ENCODE measurements at places on chromosomes 4 and X. TPM values are rescaled to one million over a fixed set of nuclear protein-coding genes. Genes with fewer than 3 reads are reported as not detected.

The C4orf36 gene
- 0.44 TPM for total RNA-seq

- peaks cover 3% of the 10 kb centered on the region for H3K4me1 ChIP-seq
- no peak overlapping the region for H3K27ac ChIP-seq
- no peak overlapping the region for H3K4me3 ChIP-seq
- no peaks in the 10 kb centered on the region for H3K36me3 ChIP-seq
- H3K27me3 ChIP-seq, result peaks cover 6% of the 10 kb centered on the region
- DNase-seq, result no peak
Observed at GRCh38 chr4:40916218-40916555, 166.4 kb downstream of the NSUN7 start.

- H3K36me3 ChIP-seq, result no peaks in the 10 kb centered on the region
- no peaks in the 10 kb centered on the region for H3K4me1 ChIP-seq
- DNase-seq, result no peak
Observed at GRCh38 chr4:126405369-126405982, 1090.7 kb downstream of the FAT4 start.

DNA sequence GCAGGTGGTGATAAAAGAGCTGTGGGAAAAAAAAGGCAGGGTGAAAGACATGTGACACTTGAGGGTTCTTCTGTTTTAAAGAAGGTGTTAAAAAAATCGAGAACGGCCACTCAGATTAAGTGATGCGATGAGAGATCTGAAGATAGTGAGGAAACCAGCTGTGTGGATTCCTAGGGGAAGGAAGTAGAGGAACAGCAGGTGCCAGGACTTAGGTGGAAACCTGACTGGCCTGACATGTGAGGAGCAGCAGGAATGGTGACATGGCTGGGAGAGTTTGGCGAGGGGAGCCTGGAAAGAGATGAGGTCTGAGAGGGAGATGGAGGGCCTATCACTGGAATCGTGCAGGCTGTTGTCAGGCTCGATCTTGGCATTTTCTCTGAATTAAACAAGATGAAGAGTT is 55.5 kb downstream of the BMPR1B start:
- no peak overlapping the region for H3K4me3 ChIP-seq
- H3K27me3 ChIP-seq, result no peaks in the 10 kb centered on the region
- H3K36me3 ChIP-seq, result no peaks in the 10 kb centered on the region
- no peak overlapping the region for H3K27ac ChIP-seq
- no peak for DNase-seq
- no peaks in the 10 kb centered on the region for H3K4me1 ChIP-seq

The ARSD gene
- total RNA-seq, result 3.6 TPM

- H3K36me3 ChIP-seq, result no peaks in the 10 kb centered on the region
- no peak overlapping the region for H3K4me3 ChIP-seq
- DNase-seq, result no peak
- no peaks in the 10 kb centered on the region for H3K4me1 ChIP-seq
Observed at GRCh38 chr4:141022111-141022695, 111.1 kb downstream of the RNF150 start.

DNA sequence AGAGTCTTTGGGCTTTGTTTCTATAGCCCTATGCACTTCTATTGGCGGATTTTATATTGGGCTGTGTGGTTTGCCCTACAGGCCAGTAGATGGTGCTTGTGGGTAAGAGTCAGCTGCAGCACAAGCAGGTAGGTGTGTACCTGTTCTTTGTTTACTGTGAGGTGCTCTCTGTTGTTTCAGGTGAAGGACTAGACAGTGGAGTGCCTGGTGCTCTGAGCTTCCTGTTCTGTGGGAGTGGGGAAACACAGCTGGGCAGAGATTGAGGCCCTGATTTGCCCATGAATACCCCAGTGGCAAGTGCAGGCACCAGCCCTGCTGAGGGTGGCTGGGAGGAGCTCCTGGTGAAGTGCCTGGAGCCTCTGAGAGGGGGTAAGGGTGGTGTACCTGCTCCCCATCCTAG is 26.3 kb upstream of the UCP1 start:
- H3K27ac ChIP-seq, result no peak overlapping the region
- no peaks in the 10 kb centered on the region for H3K4me1 ChIP-seq
- no peak for DNase-seq

GRCh38 chr4:138452826-138453225 is 210.7 kb upstream of the SLC7A11 start:
- DNase-seq, result no peak
- H3K36me3 ChIP-seq, result no peaks in the 10 kb centered on the region
- no peak overlapping the region for H3K4me3 ChIP-seq

DNA sequence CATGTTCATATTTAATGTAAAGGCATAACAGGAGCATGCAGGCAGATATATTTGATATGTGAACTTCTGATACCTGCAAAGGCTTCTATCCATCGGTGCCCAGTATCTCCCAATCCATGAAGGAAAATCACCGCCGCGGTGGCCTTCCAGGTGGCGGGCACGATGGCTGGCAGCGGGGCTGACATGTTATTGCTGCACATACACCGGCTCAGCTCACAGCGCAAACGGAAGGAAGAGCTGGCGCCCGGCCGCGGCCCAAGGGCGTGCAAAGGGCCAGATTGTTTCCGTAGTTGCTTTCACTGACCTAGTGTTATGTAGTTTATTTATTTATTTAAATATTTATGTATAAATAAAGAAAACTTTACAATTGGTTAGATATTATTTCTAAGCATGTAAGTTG is 322.7 kb upstream of the PITX2 start:
- H3K4me1 ChIP-seq, result no peaks in the 10 kb centered on the region
- no peak overlapping the region for H3K27ac ChIP-seq
- H3K36me3 ChIP-seq, result no peaks in the 10 kb centered on the region
- DNase-seq, result no peak
- H3K27me3 ChIP-seq, result no peaks in the 10 kb centered on the region

- H3K4me1 ChIP-seq, result no peaks in the 10 kb centered on the region
- H3K4me3 ChIP-seq, result no peak overlapping the region
- no peak overlapping the region for H3K27ac ChIP-seq
- H3K36me3 ChIP-seq, result no peaks in the 10 kb centered on the region
- no peaks in the 10 kb centered on the region for H3K27me3 ChIP-seq
Observed at GRCh38 chrX:11351375-11352295, 58.4 kb downstream of the AMELX start.

GRCh38 chr4:137032222-137032621 is 500.1 kb downstream of the PCDH18 start:
- no peak overlapping the region for H3K4me3 ChIP-seq
- H3K4me1 ChIP-seq, result no peaks in the 10 kb centered on the region
- H3K27ac ChIP-seq, result no peak overlapping the region

DNA sequence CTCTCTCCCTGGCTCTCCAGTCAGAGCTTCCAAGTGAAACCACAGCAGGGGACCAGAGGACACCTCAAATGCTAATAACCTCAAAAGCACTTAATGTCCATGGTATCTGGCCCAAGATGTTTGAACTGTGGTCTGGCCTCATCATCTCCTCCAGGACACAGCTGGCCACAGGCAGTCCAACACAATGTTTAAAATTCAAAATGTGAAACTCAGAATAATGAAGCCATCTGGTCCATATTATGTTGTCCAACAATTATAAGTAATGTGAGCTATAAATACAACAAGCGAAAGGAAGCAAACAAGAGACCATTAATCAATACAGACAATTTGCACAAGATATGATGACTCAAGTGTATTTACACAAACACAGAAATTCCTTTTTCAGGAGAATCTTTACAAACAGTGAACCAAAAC is 90.7 kb upstream of the S100G start:
- H3K4me3 ChIP-seq, result no peak overlapping the region
- no peaks in the 10 kb centered on the region for H3K36me3 ChIP-seq
- H3K4me1 ChIP-seq, result peaks cover 11% of the 10 kb centered on the region

- no peaks in the 10 kb centered on the region for H3K36me3 ChIP-seq
- H3K4me3 ChIP-seq, result no peak overlapping the region
- no peaks in the 10 kb centered on the region for H3K4me1 ChIP-seq
- H3K27me3 ChIP-seq, result no peaks in the 10 kb centered on the region
- no peak overlapping the region for H3K27ac ChIP-seq
- no peak for DNase-seq
Observed at GRCh38 chrX:73836956-73837477, 274.0 kb downstream of the CHIC1 start.

GRCh38 chr4:138671106-138671505 is 344.5 kb upstream of the NOCT start:
- H3K27ac ChIP-seq, result no peak overlapping the region
- no peaks in the 10 kb centered on the region for H3K27me3 ChIP-seq
- no peaks in the 10 kb centered on the region for H3K4me1 ChIP-seq
- H3K36me3 ChIP-seq, result no peaks in the 10 kb centered on the region
- H3K4me3 ChIP-seq, result no peak overlapping the region

The RRH gene
- not detected for total RNA-seq

GRCh38 chrX:48677516-48677915 is 6.1 kb upstream of the WAS start:
- H3K4me1 ChIP-seq, result peaks cover 24% of the 10 kb centered on the region
- H3K27ac ChIP-seq, result peak overlapping the region; percentile 92
- no peaks in the 10 kb centered on the region for H3K27me3 ChIP-seq
- peak overlapping the region; percentile 93 for H3K4me3 ChIP-seq

DNA sequence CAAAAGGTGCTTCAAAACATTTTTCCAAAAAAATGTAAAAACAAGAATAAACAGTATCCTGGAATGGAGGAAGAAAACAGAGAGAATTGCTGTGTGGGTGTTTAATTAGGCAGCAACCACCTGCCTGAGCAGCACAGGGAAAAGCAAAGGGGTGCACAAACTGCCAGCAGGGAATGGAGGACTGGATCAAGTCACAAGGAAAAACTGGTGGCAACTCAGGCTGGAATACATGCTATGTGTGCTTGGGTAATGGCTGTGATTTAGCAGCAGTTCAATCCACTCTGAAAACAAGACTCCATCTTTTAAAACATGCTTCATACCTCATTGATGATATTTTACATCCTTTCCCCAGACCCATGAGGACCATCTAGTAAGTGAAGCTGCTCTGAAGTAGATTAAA is 179.5 kb downstream of the HS6ST2 start:
- H3K27ac ChIP-seq, result no peak overlapping the region
- H3K4me3 ChIP-seq, result no peak overlapping the region
- H3K36me3 ChIP-seq, result no peaks in the 10 kb centered on the region
- H3K27me3 ChIP-seq, result peaks cover 5% of the 10 kb centered on the region
- no peak for DNase-seq

- peaks cover 44% of the 10 kb centered on the region for H3K36me3 ChIP-seq
- DNase-seq, result no peak
- H3K4me3 ChIP-seq, result no peak overlapping the region
- H3K27ac ChIP-seq, result no peak overlapping the region
- no peaks in the 10 kb centered on the region for H3K27me3 ChIP-seq
Observed at GRCh38 chr4:88623097-88623496, 30.8 kb downstream of the HERC3 start.

- no peak for DNase-seq
- no peaks in the 10 kb centered on the region for H3K4me1 ChIP-seq
- no peaks in the 10 kb centered on the region for H3K36me3 ChIP-seq
- H3K4me3 ChIP-seq, result no peak overlapping the region
Observed at GRCh38 chr4:168743601-168744000, 246.7 kb downstream of the PALLD start.

The AKAP14 gene
- not detected for total RNA-seq

The APEX2 gene
- total RNA-seq, result 25.2 TPM

DNA sequence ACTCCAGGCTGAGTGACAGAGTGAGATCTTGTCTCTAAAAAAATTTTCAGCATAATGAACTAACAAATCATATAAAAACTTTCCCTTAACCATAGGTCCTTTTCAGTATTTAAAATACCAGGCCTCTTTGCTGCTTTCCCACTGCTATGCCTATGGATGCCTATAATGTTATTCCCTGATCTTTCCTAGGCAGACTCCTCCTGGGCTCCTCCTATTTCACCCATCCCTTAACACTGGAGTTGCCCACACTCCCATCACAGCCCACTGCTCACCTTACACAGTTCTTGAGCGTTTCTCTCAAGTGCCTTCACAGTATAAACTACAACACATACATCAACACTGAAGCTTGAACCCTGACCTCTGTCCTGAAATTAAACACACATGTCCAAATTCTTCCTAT is 31.6 kb downstream of the PAPSS1 start:
- H3K4me1 ChIP-seq, result peaks cover 12% of the 10 kb centered on the region
- no peak overlapping the region for H3K4me3 ChIP-seq
- no peaks in the 10 kb centered on the region for H3K27me3 ChIP-seq
- no peak for DNase-seq
- H3K36me3 ChIP-seq, result peaks cover 21% of the 10 kb centered on the region
- H3K27ac ChIP-seq, result no peak overlapping the region

The GAGE2A gene
- not detected for total RNA-seq

DNA sequence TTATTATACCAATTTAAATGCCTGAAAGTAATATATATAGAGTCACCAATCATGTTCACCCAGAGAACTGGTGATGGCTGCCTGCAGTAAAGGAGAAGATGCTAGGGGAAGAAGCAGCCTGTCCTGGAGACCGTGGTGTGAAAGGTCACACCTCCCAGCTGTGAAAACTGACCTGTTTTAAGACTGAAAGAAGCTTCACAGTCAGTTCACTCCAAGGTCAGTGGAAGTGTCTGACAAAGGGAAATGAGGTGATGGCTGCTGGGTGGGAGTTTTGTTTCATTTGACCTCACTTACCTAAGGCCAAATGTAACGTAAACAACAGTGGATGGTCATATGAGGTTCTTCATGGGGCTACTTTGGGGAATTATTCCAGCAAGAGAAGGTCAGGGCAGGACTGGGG is 352.1 kb upstream of the GATB start:
- H3K36me3 ChIP-seq, result peaks cover 14% of the 10 kb centered on the region
- peaks cover 40% of the 10 kb centered on the region for H3K4me1 ChIP-seq
- no peak overlapping the region for H3K27ac ChIP-seq
- no peak for DNase-seq
- H3K4me3 ChIP-seq, result no peak overlapping the region

GRCh38 chrX:2698604-2699003 is 7.5 kb downstream of the CD99 start:
- H3K4me3 ChIP-seq, result peak overlapping the region; percentile 71
- peaks cover 85% of the 10 kb centered on the region for H3K4me1 ChIP-seq
- no peak for DNase-seq
- H3K36me3 ChIP-seq, result peaks cover 48% of the 10 kb centered on the region
- H3K27ac ChIP-seq, result peak overlapping the region; percentile 94

DNA sequence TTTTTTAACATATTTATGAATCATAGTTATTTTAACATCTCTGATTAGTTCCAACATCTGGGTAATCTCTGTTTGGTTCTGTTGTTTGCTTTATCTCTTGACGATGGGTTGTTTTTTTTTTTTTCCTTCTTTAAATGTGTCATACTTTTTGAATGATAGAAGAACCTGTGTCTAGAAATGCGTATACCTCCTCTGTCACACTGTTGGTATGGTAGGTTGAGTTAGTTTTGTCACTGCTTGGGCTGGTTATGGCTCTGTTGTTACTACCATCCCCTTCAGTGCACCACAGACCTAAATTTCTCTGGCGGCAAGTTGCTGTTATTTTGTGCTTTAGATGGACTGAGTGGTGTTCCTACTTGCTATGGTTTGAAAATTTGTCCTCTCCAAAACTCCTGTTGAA is 16.8 kb downstream of the STIM2 start:
- peaks cover 56% of the 10 kb centered on the region for H3K4me1 ChIP-seq
- no peak for DNase-seq
- peaks cover 34% of the 10 kb centered on the region for H3K36me3 ChIP-seq
- no peaks in the 10 kb centered on the region for H3K27me3 ChIP-seq

- DNase-seq, result no peak
- no peak overlapping the region for H3K4me3 ChIP-seq
- peaks cover 4% of the 10 kb centered on the region for H3K4me1 ChIP-seq
- H3K27me3 ChIP-seq, result no peaks in the 10 kb centered on the region
- no peak overlapping the region for H3K27ac ChIP-seq
- H3K36me3 ChIP-seq, result peaks cover 19% of the 10 kb centered on the region
Observed at GRCh38 chrX:56505866-56506265, 57.6 kb upstream of the UBQLN2 start.
